ENCODE measurements at places on chromosomes 3 and 15. TPM values are rescaled to one million over a fixed set of nuclear protein-coding genes. Genes with fewer than 3 reads are reported as not detected.

Gene LIPH
- 0.27 TPM for total RNA-seq

DNA sequence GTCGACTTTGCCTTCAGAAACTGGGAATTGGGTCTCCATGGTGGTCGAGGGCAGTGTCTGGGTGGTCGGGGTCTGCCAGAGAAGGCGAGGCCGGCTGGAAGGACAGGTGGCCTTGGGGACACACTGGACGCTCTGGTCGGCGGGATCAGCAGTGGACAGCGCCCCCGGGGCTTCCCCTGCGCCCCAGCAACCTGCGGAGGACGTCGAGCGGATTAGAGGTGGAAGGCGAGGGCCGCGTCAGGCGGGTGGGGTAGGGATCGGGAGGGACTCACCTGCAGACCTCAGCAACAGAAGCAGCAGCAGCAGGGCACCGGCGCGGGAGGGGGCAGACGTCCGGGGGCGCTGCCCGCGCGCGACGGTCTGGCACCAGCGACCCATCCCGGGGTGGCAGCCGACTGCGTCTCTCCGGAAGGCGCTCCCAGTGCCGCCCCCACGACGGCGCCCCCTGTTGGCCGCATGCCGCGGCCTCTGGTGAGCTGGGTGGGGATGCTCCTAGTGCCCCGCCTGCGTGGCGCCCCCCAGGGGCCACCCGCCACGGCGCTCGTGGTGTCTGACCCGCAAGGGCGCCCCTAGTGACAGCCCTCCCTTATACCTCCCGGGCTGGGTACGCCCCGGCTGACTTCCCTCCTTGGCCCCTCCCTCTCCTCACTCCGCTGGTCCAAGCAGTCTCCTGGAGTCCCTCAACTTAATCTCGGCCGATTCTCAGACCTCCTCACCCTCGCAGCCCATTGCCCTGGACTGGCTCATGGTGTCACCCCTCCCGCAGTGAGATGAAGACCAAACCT, at the start of gene PRSS50:
PRSS50 (minus strand) TSS at position 423 of the 785 bp plus-strand sequence; CDS start at position 378, 45 bp downstream.
- no peak for DNase-seq

GRCh38 chr3:170024581-170024980, 13.2 kb upstream of the GPR160 start:
- no peak for DNase-seq

DNA sequence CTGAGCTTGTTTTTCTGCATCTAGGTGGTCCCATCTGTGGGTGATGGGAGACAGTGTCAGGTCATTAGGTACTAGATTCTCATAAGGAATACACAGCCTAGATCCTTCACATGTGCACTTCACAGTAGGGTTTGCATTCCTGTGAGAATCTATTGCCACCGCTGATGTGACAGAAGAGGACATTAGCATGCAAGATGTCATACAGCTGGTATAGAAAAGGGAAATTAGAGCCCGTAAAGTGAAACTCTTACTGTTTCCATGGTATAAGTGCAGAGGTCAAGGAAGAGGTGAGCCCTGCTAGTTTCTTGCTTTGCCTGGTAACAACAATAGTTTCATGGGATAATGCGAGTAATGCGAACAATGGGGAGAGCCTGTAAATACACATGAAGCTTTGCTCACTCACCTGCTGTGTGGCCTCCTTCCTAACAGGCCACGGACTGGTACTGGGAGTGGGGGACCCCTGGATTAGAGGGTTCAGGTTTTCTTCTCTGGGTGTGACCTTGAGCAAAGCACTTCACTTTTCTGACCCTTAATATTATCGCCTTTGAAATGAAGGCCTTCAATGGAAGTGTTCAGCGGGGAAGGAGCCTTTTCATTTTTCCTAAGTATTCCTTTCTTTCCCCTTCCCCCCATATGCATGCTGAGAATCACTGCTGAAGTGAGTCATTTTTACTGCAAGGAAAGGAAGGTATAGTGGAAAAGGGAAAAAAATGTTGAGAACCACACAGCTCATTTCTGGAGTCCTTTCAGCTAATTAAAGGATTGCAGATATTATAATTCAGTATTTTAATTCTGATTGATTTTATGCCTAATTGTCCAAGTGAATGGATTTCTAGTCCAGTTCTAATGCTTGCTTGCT, 286.4 kb downstream of the UBE2E2 start:
- no peak for DNase-seq

DNA sequence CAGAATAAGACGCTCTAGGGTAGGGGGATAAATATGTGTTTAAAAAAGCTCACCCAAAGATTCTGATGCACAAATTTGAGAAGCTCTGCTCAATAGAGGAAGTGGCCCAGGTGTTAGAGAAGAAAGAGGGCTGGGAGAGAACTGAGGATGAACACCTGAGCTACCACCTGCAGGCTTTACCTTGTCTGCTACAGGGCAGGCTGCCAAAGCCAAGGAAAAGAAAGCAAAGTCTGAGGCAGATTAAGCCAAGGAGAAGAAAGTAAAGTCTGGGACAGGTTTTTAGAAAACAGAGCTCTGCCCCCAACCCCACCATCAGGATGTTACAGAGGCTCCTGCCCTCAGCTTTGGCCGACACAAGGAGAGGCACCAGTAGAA, 92.9 kb downstream of the THRB start:
- DNase-seq, result no peak

DNA sequence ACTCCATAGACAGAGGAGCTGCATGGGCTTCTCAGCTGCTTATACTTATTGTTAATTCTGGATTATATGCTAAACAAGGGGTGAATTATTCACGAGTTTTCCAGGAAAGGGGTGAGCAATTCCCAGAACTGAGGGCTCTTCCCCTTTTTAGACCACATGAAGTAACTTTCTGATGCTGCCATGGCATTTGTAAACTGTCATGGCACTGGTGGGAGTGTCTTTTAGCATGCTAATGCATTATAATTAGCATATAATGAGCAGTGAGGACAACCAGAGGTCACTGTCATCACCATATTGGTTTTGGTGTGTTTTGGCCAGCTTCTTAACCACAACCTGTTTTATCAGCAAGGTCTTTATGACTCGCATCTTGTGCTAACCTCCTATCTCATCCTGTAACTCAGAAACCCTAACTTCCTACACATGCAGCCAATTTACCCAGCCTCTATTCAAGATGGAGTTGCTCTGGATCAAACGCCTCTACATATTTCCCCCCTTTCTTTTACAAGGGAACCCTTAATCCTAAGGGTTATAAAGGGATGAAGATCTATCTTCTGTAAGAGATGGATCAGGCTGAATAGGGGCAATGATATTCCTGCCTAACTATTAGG, 12.1 kb upstream of the DMXL2 start:
- DNase-seq, result no peak

DNA sequence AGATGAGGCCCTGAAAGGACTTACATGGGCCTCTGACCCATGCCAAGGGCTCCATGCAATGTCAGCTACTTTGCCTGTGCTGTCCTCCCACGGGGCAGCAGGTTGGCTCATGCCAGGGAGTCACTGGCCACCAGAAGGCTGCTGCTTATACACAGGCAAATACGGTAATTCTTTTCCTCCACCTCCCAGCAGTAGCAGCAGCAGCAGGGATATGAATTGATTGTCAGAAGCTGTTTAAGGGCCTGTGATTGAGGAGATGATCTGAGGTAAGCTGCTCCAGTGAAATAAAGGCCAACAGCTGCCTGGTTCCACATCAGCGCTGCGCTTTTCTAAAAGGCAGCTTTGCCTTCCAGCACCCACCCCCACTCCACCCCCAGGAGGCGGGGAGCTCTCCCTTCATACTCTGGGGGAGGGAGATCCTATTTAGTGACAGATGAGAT, 250.5 kb downstream of the SHQ1 start:
- no peak for DNase-seq

GRCh38 chr3:79410136-79410535, 357.7 kb downstream of the ROBO1 start:
- DNase-seq, result no peak

DNA sequence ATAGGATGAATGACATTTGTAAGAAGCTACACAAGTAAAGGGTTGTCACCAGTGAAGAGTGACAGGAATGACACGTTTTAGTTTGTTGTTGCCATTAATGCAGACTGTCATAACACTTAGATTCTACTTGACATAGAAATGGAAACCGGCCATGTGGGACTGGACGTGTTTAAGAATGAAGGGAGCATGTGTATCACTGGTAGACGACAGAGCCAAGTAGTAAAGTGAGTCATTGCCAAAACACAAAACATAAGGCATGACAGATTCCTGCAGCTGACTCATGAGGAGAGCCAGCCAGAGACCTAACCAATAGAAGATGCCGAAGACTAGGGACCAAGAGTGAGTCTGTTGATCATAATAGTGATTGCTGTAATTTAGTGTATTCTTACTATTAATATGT, 106.2 kb upstream of the PLAAT1 start:
- no peak for DNase-seq

DNA sequence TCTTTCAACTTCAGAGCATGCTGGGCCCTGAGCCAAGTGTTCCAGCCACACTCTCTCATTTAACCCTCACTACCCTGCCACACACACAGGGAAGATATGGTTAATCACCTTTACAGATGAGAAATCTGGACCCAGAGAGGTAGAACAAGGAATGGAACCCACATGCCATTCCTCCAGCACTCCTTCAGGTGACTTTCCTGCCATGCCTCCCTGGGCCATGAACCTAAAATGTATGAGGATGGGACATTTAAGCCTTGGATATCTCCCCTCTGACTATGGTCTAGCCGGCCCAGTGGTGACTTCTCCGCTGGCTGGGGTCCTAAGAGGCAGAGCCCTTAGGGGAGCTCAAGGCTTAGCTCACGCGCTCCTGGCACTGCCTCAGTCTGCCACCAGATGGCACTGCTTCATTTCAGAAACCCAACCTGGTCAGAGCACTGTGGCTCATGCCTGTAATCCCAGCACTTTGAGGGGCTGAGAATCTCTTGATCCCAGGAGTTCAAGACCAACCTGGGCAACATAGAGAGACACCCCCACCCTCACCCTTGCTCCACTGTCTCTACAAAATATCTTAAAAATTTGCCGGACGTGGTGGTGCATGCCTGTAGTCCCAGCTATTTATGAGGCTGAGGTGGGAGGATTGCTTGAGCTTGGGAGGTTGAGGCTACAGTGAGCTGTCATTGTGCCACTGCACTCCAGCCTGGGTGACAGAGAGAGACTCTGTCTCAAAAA, 2.2 kb upstream of the DCAF1 start:
- DNase-seq, result peak; percentile 90

Gene EIF2B5
- 30.6 TPM for total RNA-seq

Gene SLC12A1
- not detected for total RNA-seq

DNA sequence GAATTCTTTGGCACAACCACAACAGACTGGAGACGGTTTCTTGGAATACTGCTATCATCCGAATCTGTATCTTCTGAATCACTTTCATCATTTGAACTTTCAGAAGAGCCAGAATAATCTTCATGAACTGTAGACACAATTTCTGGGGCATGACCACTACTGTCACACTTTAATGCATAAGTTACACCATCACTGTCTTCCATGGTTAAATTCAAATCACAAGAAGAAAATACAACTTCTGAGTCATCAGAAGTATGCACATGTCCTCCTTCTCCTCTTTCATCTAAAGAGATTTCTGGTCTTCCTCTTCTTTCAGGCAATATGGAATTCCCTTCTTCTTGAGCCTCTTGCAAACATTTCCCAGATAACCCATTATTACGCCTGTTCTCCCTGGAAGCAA, 42.5 kb downstream of the SETD2 start:
- no peak for DNase-seq

Gene RASGRP1
- total RNA-seq, result 1.2 TPM

Gene JMJD7
- 18.5 TPM for total RNA-seq

DNA sequence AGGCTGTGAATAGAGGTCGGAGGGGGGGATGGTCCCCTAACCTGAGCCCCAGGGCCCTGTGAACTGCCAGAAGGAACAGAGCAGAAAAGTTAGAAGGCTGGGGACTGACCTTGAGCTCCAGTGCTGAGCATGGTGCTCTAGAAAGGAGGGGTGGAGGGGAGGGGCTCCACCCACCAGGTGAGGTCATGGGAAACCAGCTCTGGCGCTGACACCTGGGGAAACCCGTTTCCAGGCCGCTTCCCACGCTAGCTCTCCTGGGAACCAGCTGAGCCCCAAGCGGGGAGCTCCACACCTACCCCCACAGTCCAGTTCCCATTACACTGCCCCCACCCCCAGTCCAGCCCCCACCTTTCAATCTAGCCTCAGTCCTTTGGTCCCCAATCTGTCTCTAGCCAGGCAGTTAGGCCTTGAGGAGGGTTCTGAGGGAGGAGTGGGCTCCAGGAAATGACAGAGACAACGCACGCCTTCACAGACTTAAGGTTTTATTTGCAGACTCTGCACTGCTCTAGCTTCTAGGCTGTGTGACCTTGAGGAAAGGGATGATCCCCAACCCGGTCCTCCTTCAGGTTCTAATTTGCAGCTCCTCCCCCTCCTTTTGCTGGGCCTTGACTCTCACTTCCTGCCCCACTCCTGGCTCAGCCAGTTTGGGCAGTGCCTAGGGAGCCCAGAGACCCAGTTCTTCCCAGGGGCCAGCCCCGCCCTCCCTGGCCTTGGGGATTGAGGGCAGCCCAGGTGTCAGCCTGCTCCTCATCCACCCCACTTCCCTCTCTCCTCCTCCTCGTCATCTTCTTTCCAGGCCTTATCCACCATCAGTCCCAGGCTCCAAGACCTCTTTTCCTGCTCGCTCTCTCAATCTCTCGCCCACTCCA, 2.1 kb downstream of the RHOV start:
- no peak for DNase-seq

Gene KLHL6
- total RNA-seq, result 4.7 TPM

Gene SNX33
- 33.2 TPM for total RNA-seq

Gene ROPN1
- not detected for total RNA-seq

GRCh38 chr3:39917065-39917773, 107.8 kb downstream of the MYRIP start:
- no peak for DNase-seq

DNA sequence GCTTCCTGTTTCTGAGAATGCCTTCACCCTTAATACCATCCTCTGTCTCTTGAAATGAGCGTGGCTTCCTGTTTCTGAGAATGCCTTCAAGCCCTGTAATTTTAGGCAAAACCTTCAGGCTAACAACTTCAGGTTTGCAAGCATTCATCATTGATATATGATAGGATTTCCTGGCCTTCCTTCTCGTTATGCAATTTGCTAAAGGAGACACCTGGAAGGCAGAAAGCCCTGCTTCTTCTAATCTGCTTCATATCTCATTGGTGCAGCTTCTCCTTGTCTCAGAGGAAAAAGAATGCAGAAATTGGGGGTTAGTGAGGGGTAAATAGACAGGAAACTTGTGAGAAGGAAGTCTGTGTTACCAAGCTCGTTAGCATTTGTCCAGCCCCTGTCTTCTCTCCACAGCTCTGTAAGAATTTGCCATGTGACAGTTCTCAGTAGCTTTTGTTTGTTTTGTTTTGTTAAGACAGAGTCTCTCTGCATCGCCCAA, 7.3 kb downstream of the ARL6IP5 start:
- DNase-seq, result no peak

DNA sequence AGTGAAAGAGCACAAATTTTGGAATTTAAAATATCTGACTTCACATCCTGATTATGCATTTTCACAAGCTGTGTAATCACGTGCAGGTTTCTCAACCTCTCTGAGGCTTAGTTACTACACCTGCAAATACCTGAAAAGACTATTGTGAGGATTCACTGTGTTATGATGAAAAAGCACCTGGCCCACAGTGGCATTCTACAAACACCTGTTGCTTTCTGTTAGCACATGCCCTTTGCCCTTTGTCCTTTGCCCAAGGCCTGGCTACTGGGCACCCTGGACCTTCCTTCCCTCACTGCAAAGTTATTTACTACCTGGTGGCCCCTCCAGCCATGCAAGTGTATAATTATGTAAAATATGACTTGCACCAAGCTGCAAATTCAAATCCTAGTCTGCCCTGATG, 227.5 kb downstream of the CADPS start:
- no peak for DNase-seq

Gene PYGO1
- 15.1 TPM for total RNA-seq

- no peak for DNase-seq
These were observed 59.8 kb downstream of the TMED3 start for GRCh38 chr15:79370716-79371115.

Gene CPNE4
- 0.18 TPM for total RNA-seq

Measured in sciatic nerve (tissue), 2 donors.